Uterine smooth muscle cell (primary cell): ENCODE measurements at places on chromosomes 7 and 10. TPM values are rescaled to one million over a fixed set of nuclear protein-coding genes. Genes with fewer than 3 reads are reported as not detected.

The ZCCHC24 gene
- total RNA-seq = 19.6 and 23.2 TPM in 2 replicates

The CABCOCO1 gene
- total RNA-seq = 0.44 and 0.75 TPM in 2 replicates

The GIMAP1 gene
- total RNA-seq = under 0.01 and 0.12 TPM in 2 replicates

The SEMA3E gene
- 1.5 and 2.0 TPM in 2 replicates for total RNA-seq

The HYAL4 gene
- total RNA-seq = not detected in 2 replicates

The SYT15 gene
- total RNA-seq = 0.12 TPM in 1 of 2 replicates, not detected in the other

The RTKN2 gene
- total RNA-seq = 4.6 and 6.3 TPM in 2 replicates

The FOXI2 gene
- not detected in 2 replicates for total RNA-seq

The ATAD1 gene
- total RNA-seq = 41.9 and 48.4 TPM in 2 replicates

The ELMO1 gene
- 0.50 and 0.55 TPM in 2 replicates for total RNA-seq

The RNF148 gene
- total RNA-seq = 0.66 and 1.1 TPM in 2 replicates

The TMEM72 gene
- not detected in 2 replicates for total RNA-seq

The KCNMA1 gene
- total RNA-seq = 169 and 183 TPM in 2 replicates

The GNG11 gene
- total RNA-seq = 63.4 and 106 TPM in 2 replicates

The TMUB1 gene
- 20.6 and 23.4 TPM in 2 replicates for total RNA-seq

The ELFN1 gene
- 0.77 and 1.2 TPM in 2 replicates for total RNA-seq

The SMKR1 gene
- total RNA-seq = 0.25 and 0.44 TPM in 2 replicates

The SH2D4B gene
- not detected in 2 replicates for total RNA-seq

The ERVW-1 gene
- total RNA-seq = not detected in 2 replicates

The CYP2E1 gene
- 0.22 and 0.37 TPM in 2 replicates for total RNA-seq

The CACNB2 gene
- 0.33 and 0.75 TPM in 2 replicates for total RNA-seq

The ETV1 gene
- total RNA-seq = 17.2 and 25.7 TPM in 2 replicates

The WNT16 gene
- under 0.01 and 0.87 TPM in 2 replicates for total RNA-seq

The EGFR gene
- total RNA-seq = 75.5 and 76.1 TPM in 2 replicates

The CLEC2L gene
- total RNA-seq = not detected in 2 replicates

The COPS6 gene
- 96.1 and 167 TPM in 2 replicates for total RNA-seq

The CYP3A4 gene
- not detected in 2 replicates for total RNA-seq

The PAOX gene
- 4.0 and 9.2 TPM in 2 replicates for total RNA-seq

The AQP1 gene
- 0.50 and 0.66 TPM in 2 replicates for total RNA-seq

The SORBS1 gene
- 0.55 and 0.75 TPM in 2 replicates for total RNA-seq

The ABCC2 gene
- 0.55 and 0.75 TPM in 2 replicates for total RNA-seq

The EIF3A gene
- total RNA-seq = 175 and 181 TPM in 2 replicates

The KBTBD2 gene
- 39.5 and 56.4 TPM in 2 replicates for total RNA-seq

The FAM25C gene
- not detected in 2 replicates for total RNA-seq

The C7orf57 gene
- 0.11 TPM in 1 of 2 replicates, not detected in the other for total RNA-seq

The GPRIN2 gene
- not detected in 2 replicates for total RNA-seq

The FKBP9 gene
- 215 and 335 TPM in 2 replicates for total RNA-seq

The PMS2 gene
- 17.9 and 24.2 TPM in 2 replicates for total RNA-seq

The CHRM2 gene
- 2.2 and 3.1 TPM in 2 replicates for total RNA-seq

The PAPOLB gene
- total RNA-seq = 0.11 and 0.12 TPM in 2 replicates

The PAX4 gene
- not detected in 2 replicates for total RNA-seq

The PRRT4 gene
- total RNA-seq = under 0.01 and 0.12 TPM in 2 replicates

The H2BK1 gene
- not detected in 2 replicates for total RNA-seq

The ERLIN1 gene
- 60.5 and 102 TPM in 2 replicates for total RNA-seq

The SEMA3C gene
- 233 and 345 TPM in 2 replicates for total RNA-seq

The PPP1R9A gene
- total RNA-seq = 1.9 and 2.6 TPM in 2 replicates

The TYW1B gene
- 2.5 and 5.1 TPM in 2 replicates for total RNA-seq

The AGR2 gene
- total RNA-seq = under 0.01 TPM in 1 of 2 replicates, not detected in the other

The TPK1 gene
- total RNA-seq = 4.6 and 7.4 TPM in 2 replicates

The AKR1E2 gene
- 6.5 and 24.9 TPM in 2 replicates for total RNA-seq

The NUDT13 gene
- 1.6 and 1.8 TPM in 2 replicates for total RNA-seq

The INA gene
- total RNA-seq = 0.50 and 1.3 TPM in 2 replicates

The CHAT gene
- total RNA-seq = not detected in 2 replicates
